ENCODE measurements at places on chromosomes 1 and 21.
A peak's percentile ranks its signal among the peaks of the same experiment; 100 is the strongest.

GRCh38 chr1:213738658-213739057 is 249.1 kb upstream of the PROX1 start:
- DNase-seq: no peak

GRCh38 chr1:65175171-65176055 is 27.4 kb downstream of the AK4 start:
- DNase-seq: peak; percentile 61

GRCh38 chr1:34320053-34320669 is 143.5 kb downstream of the C1orf94 start:
- DNase-seq: no peak

- DNase-seq: no peak
Measured at GRCh38 chr1:74396933-74397332, 115.5 kb downstream of the LRRC53 start.

DNA sequence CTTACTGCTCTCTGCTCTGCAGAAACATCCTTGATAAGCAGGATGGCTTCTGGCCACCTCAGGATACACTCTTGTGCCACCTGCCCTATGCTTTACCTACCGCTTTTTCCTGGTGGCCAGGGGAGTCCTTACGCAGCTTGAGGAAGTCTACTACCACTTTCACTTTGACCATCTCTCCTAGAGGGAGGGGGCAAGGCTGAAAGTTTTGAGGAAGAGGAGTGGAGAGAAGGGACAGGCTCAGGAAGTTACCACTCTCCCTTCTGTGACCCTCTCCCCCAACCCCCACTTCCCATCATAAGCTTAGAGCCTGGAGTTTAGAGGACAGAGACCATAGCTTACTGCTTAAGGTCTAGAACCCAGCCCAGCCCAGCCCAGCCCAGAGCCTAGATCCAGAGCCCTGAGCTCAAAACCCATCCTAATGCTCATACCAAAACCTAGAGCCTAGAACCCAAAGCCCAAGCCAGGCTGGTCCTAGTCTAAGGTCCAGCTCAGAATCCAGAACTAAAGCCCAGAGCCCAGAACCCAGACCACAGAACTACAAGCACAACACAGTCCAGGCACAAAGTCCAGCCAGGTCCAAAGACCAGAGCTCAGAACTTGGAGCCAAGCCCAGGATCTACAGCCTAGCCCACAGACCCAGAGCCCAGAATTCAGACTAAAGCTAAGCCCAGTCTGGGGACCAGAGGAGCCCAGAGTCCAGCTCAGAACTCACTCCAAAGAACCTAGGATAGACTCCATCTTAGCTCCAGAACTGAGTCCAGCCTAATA is 18.0 kb upstream of the MFSD2A start:
- no peak for DNase-seq

- DNase-seq: no peak
Measured at GRCh38 chr1:43381612-43382011, 8.0 kb downstream of the MED8 start.

DNA sequence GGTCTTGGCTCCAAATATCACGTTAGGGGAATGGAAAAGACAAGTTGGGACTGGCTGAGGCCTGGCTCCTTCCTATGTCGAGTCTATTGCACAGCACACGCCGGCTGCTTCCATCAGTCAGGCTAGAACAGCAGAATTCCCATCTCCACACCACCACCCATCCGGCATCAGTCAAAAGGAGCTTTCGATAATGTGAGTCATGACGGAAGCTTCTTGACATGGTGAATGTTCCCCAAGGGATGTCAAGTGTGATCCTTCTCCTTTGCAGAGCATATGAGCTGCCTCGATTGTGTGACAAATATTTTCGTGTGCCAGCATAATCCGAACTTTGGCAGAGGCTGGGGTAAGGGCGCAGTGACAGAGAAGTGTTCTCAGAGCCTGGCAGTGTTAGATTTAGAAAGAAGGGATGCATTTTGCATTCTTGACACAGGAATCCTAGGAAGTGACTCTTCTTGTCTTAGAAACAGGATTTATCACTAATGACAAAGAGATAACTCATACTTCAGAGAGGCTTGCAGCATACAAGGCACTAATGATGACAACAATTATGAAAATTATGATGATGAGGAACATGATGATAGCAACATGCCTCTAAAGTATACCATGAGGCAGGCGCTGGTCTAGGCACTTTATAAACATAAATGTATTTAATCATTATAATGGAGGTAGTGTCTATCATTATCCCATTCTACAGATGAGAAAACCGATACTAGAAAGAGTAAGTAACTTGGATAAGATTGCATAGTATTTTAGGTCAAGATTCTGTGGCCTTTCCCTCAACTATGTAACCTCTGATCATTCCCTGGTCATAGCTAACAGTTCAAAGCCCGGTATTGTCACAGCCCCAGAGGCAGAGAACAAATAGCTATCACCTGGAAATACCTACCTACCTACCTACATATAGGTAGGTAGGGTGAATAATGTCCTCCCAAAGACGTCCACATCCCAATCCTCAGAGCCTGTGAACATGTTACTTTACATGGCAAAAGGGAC is 135.0 kb downstream of the KCNJ6 start:
- no peak for DNase-seq

DNA sequence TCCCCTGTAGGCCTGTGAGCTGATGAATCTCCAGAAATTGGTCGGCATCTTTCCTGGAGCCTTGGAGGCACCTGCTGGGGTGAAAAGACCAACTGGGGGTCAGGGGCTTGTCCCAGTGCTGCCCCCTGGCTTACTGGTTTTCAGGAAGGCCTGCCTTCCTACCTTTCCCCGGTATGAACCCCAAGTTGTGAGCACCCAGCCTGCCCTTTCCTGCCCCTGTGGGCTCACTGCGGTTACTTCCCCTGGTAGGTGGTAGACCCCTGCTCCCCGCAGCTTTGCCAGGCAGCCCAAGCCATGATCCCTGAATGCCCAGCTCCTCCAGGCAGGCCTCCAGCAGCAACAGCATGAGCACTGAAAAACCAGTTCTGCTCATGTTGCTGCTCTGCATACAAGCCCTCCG is 10.2 kb downstream of the DMRTB1 start:
- no peak for DNase-seq

DNA sequence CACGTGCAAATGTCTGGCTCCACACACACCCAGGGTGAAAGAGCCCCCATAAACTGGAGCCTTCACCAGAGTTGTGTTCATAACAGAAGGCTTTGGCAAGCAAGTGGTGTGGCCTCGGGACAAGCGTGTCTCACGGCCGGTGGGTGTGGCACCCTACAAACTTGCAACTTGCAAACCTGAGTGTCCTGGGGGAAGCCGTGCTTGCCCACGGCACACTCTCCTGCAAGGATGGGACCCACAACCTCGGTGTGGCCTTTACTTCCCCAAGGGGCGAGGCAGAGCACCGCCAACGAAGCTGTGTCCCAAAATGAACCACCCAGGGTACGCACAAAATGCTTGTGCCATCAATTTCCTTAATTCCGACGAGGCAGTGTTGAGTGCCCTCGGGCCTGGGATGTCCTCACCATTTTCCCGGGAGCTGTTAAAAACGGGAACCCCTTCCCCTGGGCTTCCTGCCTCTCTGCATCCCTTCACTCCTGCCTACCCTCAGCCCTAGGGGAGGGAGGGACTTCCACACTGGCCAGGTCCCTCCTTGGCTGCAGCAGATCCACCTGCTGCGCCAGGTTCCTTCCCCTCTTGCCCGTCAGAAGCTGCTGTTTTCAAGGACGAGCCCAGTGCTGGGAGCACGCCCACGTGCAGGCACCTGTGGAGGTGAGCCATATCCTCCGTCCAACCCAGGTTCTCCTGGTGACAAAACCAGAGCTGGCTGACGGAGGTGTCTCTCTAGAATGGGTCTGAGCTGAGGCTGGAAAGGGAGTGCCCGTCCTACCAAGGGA is 111.4 kb downstream of the NPHP4 start:
- DNase-seq: no peak

- DNase-seq: no peak
Measured at GRCh38 chr1:87121711-87122163, 206.9 kb upstream of the LMO4 start.

GRCh38 chr1:87325982-87326738 is 2.5 kb upstream of the LMO4 start:
- peak; percentile 44 for DNase-seq

DNA sequence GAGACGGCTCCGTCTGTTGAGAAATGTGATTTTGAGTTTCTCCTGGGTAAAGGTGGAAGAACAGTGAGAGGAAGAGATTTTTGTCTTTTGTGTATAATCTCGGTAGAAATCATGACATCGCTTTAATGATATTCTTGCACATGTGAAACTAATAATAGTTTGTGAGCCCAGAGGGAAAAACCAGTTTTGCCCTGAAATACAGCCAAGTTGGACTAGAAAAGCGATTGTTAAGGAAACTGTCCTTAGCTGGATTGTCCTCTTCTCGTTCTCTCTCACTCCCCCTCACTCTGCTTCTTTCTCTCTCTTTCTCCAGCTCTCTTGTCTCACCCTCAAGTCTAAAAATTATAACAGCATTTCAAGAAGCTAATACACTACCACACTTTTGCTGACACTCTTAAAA is 17.1 kb downstream of the KCNJ6 start:
- DNase-seq: no peak

GRCh38 chr1:150083907-150084306 is 16.3 kb downstream of the VPS45 start:
- DNase-seq: no peak

GRCh38 chr1:246647113-246647512 is 77.1 kb upstream of the SCCPDH start:
- DNase-seq: peak; percentile 53

- DNase-seq: peak; percentile 69
Measured at GRCh38 chr1:12124693-12125421, 41.9 kb upstream of the TNFRSF1B start.

DNA sequence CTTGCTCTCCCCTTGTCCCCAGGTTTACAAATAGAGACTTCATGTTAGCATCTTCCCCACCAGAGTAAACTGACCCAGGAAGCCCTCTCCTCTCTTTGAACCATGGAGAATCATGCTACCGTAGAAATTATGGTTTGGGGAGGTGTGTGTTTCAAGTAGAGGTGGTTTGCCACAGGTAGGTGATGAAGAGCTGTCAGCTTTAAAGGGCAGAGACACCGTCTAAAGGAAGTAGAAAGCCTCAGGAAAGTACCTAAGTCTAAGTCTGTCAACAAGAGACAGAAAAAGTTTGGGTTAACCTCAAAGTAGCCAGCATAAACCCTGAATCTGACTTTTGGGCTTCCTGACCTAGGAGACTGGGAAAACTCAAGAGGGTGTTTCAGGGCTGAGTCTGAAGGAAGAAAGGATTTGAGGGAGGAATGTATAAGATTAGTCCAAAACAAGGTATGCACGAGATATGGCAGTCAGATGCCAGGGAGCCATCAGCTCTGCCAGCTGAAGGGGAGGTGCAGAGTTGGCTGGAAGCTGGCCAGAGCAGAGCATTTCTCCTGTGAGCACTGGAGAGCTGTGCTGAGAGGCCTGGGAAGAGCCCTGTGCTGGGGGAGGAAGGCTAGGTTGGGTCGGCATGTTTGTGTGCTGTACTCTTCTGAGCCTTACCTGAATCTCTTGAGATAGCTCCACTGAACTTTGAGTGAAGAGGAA is 14.3 kb downstream of the ADAMTSL4 start:
- DNase-seq: no peak

DNA sequence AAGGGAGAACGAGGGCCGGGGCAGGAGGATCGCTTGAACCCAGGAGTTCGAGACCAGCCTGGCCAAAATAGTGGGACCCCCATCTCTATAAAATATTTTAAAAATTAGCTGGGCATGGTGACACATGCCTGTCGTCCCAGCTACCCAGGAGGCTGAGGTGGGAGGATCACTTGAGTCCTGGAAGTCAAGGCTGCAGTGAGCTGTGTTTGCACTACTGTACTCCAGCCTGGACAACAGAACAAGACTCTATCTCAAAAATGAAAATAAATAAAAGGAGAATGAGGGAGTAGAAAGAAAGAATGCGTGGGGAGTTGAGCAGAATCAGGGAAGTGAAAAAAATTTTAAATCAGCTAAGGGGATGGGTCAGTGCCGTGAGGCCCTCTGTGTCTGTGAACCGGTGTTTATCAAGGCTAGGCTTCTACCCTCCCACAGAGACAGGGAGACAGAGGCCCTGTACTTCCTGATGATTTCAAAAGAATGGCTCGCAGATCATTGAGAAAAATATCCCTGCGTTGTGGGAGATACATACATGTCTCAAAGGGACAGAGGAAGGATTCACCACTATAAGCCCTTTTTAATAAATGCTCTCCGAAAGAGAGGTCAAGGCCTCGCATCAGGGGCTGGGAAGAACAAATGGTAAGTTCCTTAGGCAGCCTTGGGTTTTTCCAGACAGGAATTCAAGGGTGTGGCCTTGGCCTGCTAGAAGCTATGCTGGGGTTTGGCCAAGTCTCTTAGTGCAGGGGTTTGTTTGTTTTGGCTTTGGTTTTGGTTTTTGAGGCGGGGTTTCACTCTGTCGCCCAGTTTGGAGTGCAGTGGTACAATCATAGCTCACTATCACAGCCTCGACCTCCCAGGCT is 20.7 kb downstream of the IL10RB start:
- DNase-seq: peak; percentile 82

DNA sequence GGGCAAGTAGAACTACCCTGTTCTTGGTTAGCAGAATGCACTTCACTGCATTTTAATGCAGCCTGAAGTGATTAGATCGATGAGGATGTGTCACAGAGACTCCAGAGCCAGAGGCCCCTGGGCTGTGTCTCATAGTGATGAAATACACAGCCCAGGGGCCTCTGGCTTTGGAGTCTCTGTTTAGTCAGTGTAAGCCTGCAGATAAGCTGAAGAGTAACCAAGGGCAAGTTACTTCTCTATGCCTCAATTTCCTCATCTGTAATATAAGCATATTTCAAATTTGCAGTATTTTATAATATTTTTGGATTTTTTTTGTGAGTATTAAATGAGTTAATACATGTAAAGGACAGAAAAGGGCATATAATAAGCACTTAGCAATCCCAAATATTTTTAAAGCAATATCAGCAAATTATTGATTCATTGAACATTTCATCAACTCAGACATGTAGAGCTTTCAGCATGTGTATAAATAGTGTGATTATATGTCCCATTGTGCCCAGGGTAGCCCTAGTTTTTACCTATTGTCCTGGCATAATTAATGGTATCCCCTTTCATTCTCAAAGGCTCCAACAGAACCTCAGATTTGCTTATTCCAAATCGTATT is 23.6 kb upstream of the APOBEC4 start:
- no peak for DNase-seq

- DNase-seq: no peak
Measured at GRCh38 chr1:235976490-235976889, 88.4 kb downstream of the NID1 start.

DNA sequence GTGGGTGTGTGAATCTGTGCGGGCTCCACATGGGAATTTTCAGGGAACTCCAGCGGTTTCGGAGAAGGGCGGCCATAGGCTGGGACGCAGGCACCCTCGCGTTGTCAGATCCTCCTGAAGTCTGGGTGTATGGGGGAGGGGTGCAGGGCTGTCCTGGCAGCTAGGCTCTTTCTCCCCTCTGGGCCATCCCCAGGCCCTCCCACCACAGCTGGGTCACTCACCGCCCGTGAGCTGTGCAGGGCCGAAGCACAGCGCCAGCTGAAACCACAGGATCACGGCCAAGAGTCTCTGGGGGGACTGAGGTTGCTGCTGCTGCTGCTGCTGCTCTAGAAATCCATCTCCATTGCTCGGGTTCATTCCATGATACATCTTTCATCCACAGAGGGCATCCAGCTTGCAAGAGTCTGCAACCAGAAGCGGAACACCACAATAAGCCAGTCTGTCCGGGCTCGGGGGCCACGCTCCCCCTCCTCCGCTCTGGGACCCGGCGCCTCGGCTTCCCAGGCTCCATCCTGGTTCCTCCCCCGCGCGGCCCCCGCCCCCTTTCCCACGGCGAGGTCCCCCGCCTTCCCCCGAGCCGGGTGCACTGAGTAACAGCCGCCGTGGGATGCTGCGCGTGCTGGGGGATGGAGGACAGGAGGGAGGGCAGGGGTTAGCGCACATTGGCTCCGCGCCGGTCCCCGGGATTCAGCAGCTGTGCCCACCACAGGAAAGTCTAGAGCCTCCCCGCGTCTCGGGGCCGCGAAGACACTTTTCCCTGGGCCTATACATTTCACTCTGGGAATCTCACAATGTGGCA is 720 bp downstream of the SUSD4 start:
- DNase-seq: no peak
